ENCODE measurements at places on chromosomes 4 and X. TPM values are rescaled to one million over a fixed set of nuclear protein-coding genes. Genes with fewer than 3 reads are reported as not detected.

The DNAAF6 gene
- total RNA-seq, result not detected

DNA sequence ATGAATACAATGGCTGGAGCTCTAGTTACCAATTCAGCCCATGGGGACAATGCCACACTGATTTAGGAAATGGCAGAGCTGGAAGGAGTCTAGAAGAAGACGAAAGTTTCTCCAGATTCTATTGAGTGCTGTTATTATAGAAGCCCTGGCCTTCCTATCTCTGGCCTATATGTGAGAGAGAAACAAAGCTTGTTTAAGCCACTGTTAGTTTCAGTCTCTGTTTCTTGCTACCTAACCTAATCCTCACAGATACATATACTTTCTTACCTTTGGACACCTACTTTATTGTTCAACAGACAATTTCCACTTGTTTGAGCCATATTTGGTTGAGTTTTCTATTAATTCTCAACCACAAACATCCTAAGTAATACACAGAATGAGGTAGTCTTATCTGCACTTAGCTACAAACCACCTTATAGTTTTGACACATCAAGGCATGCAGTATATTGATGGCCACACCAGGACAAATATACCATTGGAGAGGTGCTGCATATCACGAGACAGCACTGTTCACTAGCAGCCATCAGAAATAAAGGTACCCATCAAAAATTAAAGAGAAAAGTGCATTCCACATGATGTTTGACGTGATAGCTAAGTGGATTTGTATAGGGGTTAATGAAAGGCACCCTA, 190.2 kb downstream of the SMIM20 start:
- no peak for DNase-seq

The RAI2 gene
- total RNA-seq, result 3.5 TPM

The LRRC66 gene
- 16.1 TPM for total RNA-seq

DNA sequence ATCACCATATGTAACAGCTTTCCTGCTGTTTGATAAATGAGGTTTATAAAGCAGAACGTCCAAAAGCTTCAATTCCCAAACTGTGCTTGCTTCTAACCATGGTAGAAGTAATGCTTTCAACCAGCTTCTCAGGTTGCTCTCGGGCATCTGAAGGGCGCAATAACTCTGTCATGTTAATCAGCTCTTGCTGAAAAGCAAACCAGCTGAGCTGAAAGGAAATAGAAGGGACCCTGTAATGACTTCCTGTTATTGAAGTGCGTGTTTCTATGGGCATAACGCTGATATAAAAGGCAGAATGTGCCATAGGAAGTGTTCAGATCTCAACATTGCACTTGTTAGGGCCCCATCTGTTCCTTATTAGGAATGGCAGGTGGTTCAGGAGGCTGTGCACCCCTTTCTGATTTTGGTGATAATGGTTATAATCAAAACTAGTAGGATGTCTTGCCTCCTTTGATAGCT, 21.2 kb downstream of the HERC3 start:
- DNase-seq, result no peak

- no peak for DNase-seq
These were observed 106.0 kb downstream of the ASMT start for GRCh38 chrX:1720836-1721235.

DNA sequence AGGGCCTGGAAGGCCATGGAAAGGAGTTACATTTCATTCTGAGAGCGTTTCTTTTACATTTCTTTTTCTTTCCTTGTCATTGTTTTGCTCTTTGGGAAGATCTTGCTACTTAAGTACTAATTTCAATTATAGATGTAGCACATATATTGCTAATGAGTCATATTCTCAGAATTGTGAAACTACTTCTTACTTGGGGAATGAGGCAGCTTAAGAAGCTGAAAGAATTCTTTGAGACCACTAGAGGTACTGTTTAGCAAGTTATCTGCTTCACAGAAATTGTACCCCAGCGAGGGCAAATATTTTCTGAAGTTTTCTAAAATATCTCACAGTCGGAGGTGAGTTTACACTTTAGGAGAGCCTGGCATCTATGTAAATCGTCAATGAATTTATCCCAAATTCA, 100.6 kb downstream of the AFF2 start:
- DNase-seq, result no peak

GRCh38 chrX:100944601-100945000, 15.9 kb upstream of the XKRX start:
- DNase-seq, result no peak

DNA sequence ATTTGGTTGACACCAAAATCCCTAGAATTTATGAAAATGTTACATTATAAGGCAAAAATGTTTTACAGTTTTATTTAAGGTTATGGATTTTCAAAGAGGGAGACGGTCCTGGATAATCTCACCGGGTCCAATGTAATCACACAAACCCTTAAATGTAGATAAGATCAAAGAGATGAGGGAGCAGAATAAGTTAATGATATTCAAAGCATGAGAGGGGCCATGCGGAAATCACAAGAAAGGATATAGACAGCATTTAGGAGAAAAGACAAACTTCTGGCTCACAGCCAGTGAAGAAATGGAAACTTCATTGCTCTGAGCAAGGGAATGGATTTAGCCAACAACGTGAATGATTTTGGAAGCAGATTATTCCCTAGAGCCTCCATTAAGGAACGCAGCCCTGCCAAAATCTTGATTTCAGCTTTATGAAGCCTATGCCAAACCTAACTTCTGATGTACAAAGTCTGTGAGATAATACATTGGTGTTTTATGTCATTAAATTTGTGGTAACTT, 684.4 kb upstream of the GNPDA2 start:
- DNase-seq, result no peak

The CDKL2 gene
- total RNA-seq, result 1.6 TPM

GRCh38 chr4:48635310-48635709, 144.8 kb downstream of the FRYL start:
- no peak for DNase-seq

The RAB9B gene
- 0.40 TPM for total RNA-seq

The SYTL4 gene
- 52.5 TPM for total RNA-seq

GRCh38 chr4:84852081-84852480, 114.4 kb downstream of the WDFY3 start:
- no peak for DNase-seq

GRCh38 chr4:113327494-113327893, 278.0 kb downstream of the ANK2 start:
- DNase-seq, result no peak

DNA sequence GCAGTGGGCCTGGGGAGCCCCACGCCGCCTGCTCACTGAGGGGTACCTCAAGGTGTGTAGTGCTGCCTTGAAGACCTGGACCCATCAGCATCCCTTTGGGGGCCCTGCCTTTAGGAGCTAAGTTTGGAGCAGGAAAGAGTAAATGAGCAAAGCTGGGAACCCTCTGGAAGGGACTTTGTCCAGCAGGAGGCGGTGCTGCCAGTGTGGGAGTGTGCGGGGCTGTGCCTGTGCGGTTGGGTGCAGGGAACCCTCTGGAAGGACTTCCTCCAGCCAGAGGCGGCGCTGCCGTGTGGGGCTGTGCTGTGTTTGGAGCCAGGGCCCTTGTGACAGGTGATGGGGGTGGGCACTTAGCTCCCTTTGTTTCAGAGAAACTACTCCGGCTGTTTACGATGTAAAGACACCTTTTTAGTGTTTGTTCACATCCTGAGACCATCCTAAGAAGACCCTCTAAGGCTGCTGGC, 25.8 kb downstream of the RGS12 start:
- DNase-seq, result no peak

DNA sequence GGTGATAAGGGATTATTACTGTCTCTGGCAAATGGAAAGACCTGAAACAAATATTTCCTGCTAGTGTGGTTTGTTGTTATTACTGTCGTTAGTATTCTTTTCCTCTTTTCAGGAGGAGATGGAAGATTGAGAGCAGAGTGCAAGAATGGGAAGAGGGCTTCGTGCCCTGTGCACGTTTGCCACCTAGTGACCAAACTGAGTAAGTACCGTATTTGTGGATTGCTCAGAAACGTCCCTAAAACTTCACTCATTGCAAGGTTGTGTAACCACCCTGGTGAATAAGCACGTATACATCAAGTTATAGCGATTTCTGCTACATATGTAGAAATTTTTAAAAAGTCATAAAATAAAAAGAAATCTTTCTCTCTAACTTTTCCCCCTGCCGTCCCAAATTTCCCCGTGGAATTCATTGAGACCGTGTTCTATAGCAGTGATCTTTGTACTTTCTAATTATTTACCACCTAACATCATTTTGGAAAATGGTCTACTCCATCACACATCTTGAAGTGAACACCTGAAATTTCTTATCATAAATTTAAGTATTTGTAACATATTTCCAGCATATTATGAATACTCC, 24.3 kb downstream of the LINC00632 start:
- no peak for DNase-seq

GRCh38 chr4:13024147-13025105, 459.7 kb downstream of the RAB28 start:
- DNase-seq, result no peak

DNA sequence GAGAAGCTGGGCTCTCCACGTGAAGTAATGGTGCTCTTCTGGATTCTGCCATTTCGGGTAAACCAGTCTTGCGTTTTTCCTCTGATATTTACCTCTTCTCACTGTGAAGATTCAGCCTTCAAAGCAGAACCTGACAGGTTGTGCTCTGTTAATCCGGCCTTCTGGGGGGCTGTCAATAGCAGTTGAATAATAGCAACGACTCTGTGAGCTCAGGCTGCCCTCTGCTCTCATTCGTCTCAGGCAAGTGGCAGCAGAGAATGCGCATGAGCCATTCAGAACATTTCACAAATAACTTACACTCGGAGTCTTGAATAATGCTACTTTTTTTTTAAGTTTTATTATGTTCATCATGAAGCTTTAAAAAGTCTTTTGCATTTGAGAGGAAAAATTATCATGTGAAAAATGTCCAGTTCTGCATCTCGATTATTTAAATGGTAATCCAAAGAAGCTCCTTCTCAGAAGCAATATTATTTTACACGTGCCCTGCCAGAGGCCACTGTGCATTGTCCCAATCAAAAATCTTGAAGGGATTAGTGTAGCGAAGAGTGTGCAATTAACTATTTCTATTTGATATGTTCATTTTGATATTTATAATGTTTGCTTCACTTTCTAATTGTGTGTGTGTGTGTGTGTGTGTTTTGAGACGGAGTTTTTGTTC, 354.2 kb upstream of the FAT1 start:
- no peak for DNase-seq

GRCh38 chrX:19213610-19214152, 91.4 kb upstream of the ADGRG2 start:
- DNase-seq, result no peak

- no peak for DNase-seq
These were observed 106.7 kb upstream of the PRKX start for GRCh38 chrX:3820167-3820566.

DNA sequence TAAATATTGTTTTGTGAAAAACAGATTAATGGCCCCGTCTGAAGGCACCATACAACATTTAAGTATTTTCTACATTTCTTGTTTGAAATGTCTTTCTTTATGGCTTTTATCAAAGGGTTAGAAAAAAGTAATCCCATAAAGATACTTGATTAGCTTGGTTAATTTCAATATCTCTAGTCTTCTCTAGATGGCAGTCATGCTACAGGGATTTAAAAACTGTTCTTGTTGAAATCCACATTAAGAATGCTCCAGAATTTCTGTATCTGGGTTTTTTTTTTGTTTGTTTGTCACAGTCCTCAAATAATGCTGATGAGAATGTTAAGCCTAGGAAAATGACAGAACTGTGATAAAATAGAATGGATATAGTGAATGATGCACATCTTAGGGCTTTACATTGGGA, 109.0 kb upstream of the AADAT start:
- DNase-seq, result no peak

The NXF2B gene
- total RNA-seq, result not detected

GRCh38 chr4:117134386-117134785, 49.0 kb upstream of the TRAM1L1 start:
- no peak for DNase-seq

DNA sequence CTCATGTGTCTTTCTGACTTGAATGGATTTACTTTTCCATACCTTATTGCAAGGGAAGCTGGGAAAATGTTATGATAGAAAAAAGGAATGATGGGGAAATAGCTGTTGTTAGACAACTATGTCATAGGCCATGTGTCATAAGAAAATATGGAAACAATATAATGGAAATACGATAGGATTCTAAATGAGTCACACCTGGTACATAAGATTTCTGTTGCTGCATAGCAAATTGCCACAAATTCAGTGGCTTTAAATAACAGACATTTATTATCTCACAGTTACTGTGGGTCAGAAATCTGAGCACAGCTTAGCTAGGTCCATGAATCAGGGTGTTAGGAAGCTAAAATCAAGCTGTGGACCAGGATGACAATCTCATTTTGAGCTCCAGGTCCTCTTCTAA, 44.6 kb upstream of the ANKRD50 start:
- DNase-seq, result no peak

GRCh38 chr4:33649015-33649414, 2595.3 kb downstream of the ARAP2 start:
- no peak for DNase-seq

GRCh38 chrX:22276781-22277180, 4.1 kb downstream of the CBLL2 start:
- DNase-seq, result no peak

DNA sequence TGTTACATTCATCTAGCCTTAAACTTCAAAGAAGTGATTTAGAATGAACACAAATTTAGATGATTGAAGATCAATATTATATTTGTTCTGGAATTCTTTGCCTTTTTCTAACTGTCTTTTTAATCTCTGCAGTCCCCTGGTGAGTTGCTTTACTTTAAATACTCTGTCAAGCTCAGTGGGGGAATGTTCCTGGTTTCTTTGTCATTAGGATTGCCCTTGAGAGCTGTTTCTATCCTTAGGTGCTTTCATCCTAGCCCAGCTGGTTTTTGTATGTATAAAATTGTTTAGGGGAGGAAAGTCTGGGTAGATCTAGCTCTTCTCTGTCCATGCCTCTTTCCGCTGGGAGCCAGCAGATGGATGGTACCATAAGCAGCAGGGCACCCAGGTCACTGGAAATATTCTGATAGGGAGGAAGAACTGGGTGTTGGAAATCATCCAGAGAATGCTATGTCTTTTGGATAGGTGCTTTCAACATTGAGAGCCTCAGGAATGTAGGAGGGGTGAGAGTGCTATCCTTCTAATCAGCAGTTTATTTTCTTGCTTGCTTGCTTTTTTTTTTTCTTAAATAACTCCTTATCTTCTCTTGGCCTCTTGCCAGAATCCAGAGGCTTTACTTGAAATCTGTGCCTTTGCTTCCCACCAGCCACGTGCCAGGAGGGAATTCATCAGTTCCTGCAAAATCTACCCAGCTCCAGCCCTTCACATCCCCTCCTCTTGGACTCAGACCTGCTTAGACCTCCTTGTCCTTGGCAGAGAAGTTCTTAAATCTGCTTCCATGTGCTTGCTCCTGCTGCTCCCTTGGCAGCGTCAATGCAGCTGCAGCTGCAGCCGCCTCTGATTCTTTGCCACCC, 215.3 kb upstream of the ANXA3 start:
- no peak for DNase-seq

DNA sequence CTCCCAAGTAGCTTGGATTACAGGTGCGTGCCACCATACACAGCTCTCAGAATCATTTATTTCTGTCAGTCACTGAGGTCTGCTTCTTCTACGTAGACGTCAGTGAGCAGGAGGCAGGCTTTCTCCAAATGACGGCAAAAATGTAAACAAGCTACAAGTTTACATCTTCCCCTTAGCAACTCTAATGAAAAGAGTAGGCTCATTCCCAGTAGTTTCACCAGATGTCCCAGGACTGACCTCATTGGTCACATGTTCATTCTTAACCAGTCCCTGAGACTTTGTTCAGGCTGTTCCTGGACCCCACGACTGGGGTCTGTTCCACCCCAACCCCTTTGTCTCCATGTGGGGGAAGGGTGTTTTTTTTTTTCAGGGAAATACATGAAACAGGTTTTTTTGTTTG, 67.1 kb downstream of the TENM3 start:
- no peak for DNase-seq

The SLITRK4 gene
- not detected for total RNA-seq

The FRMPD4 gene
- 0.59 TPM for total RNA-seq
